ENCODE measurements at places on chromosomes 7 and 10. TPM values are rescaled to one million over a fixed set of nuclear protein-coding genes. Genes with fewer than 3 reads are reported as not detected.

- no peaks in the 10 kb centered on the region for H3K4me1 ChIP-seq
- DNase-seq: no peak
- H3K36me3 ChIP-seq: no peaks in the 10 kb centered on the region
- peaks cover 10% of the 10 kb centered on the region for H3K27me3 ChIP-seq
- no peak overlapping the region for H3K4me3 ChIP-seq
Measured at GRCh38 chr7:138116141-138116540, 39.9 kb downstream of the AKR1D1 start.

DNA sequence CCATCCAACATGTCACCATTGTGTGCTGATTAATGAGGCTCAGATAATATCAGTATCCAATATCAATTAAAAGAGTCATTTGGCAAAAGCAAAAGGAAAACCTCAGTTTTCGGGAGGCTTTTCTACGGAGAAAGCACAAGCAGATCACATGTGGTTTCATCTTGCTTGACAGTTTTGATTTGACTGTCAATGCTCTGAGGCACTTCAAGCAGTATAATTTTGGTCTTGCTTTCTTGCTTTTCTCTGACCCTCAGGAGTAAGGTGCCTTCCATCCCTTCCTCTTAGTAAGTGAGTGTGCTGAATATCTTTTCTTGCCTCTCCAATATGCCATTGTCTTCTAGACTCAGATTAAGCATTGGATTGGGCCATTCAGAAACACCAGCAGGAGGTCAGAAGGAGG, 115.5 kb upstream of the CALCR start:
- no peaks in the 10 kb centered on the region for H3K4me1 ChIP-seq
- no peaks in the 10 kb centered on the region for H3K27me3 ChIP-seq
- DNase-seq: no peak
- H3K27ac ChIP-seq: no peak overlapping the region
- H3K4me3 ChIP-seq: no peak overlapping the region

GRCh38 chr10:77834943-77835668, 91.4 kb downstream of the DLG5 start:
- H3K4me1 ChIP-seq: peaks cover 17% of the 10 kb centered on the region
- no peaks in the 10 kb centered on the region for H3K27me3 ChIP-seq

GRCh38 chr7:16399265-16399831, 22.0 kb downstream of the CRPPA start:
- no peak overlapping the region for H3K4me3 ChIP-seq
- H3K27ac ChIP-seq: no peak overlapping the region
- peaks cover 7% of the 10 kb centered on the region for H3K36me3 ChIP-seq
- no peaks in the 10 kb centered on the region for H3K27me3 ChIP-seq
- no peaks in the 10 kb centered on the region for H3K4me1 ChIP-seq

GRCh38 chr10:60430017-60430416, 40.3 kb upstream of the ANK3 start:
- DNase-seq: no peak
- no peak overlapping the region for H3K27ac ChIP-seq
- no peaks in the 10 kb centered on the region for H3K27me3 ChIP-seq
- H3K36me3 ChIP-seq: peaks cover 3% of the 10 kb centered on the region
- peaks cover 13% of the 10 kb centered on the region for H3K4me1 ChIP-seq

GRCh38 chr10:62926407-62926806, 110.2 kb upstream of the EGR2 start:
- no peak overlapping the region for H3K27ac ChIP-seq
- no peaks in the 10 kb centered on the region for H3K4me1 ChIP-seq
- H3K27me3 ChIP-seq: peaks cover 13% of the 10 kb centered on the region
- no peak for DNase-seq
- no peak overlapping the region for H3K4me3 ChIP-seq
- H3K36me3 ChIP-seq: no peaks in the 10 kb centered on the region

- no peak overlapping the region for H3K27ac ChIP-seq
- DNase-seq: no peak
- no peaks in the 10 kb centered on the region for H3K36me3 ChIP-seq
Measured at GRCh38 chr7:90266808-90267207, 21.8 kb downstream of the CFAP69 start.

DNA sequence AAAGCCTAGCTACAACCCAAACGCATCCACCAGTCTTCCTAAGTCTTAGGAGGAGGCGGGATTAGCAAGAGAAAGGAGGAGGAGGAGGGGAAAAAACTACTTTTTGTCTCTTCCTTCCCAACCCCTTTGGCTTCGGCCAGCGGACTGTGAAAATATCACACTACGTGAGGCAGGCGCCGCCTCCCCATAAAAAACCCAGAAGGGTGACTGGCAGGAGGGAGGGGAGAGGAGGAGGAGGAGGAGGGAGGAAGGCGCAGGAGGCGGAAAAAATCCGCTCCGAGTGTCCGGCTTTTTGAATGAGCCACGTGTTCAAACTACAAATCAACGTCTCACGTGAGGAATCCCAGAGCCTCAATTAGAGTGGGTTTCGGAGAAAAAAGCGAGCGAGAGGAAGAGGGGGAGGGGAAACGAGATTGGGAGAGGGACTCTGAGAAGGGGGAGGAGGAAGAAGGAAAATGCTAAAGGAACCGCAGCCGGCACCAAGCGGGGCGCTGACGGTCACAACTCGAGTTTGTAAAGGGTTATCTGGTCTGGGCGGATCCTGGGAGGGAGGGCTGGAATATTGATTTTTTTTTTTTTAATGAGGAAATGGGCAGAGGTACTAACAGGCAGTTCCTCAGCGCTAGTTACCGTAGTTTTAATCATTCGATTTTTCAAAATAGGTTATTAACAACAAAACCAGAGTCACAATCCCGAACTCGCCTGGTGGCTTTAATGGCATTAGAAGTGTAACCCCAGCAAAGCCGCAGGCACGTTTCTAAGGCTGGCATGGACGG, at the start of gene IGF2BP3:
IGF2BP3 (minus strand) TSS at position 162 of the 776 bp plus-strand sequence. CDS start 381 bp downstream, outside the sequence.
- H3K27ac ChIP-seq: peak within 1 kb of the TSS; percentile 81
- peak; percentile 80 for DNase-seq
- no peaks in the 10 kb centered on the region for H3K36me3 ChIP-seq
- H3K4me3 ChIP-seq: peak within 1 kb of the TSS; percentile 94
- H3K27me3 ChIP-seq: peaks cover 66% of the 10 kb centered on the region

DNA sequence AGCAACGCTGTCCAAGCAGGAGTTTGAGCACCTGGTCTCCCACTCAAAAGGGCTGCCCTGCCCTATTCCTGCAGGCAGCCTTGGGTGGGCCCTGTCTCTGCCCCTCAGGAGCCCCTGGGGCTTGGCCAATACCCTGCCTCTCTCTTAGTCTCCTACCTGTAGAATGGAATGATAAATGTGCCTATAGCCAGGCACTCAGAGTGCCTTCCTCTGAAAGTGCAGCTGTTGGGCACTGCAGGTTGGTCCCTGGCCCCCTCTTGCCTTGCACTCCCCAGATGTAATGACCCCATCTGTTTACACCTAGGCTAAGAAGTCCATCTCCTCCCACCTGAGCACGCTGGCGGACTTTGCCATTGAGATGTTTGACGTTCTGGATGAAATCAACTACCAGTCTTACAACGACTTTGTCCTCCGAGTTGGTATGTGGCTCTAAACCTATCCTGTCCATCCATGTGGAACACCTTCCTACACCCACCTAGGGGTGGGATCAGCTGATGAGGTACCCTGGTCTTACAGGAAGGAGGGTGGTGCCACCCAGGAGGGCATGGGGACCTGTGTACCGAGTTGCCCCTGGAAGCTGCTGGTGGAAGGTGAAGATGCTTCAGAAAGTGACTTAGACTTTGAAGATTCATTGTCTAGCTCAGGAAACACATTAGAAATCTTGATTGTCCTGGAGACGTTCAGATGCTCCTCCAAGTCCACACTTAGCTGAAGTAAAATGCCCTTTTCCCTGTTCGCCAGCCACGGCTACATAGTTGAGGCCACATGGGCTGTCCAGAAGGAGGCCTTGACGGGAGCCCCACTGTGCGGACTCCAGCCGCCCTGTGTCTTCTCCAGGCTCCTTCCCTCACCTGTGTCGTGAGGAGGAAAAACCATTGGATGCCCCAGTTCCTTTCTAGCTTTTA, 134.1 kb downstream of the ADCY1 start:
- H3K4me3 ChIP-seq: no peak overlapping the region
- H3K4me1 ChIP-seq: no peaks in the 10 kb centered on the region
- peaks cover 5% of the 10 kb centered on the region for H3K27me3 ChIP-seq
- no peak overlapping the region for H3K27ac ChIP-seq

DNA sequence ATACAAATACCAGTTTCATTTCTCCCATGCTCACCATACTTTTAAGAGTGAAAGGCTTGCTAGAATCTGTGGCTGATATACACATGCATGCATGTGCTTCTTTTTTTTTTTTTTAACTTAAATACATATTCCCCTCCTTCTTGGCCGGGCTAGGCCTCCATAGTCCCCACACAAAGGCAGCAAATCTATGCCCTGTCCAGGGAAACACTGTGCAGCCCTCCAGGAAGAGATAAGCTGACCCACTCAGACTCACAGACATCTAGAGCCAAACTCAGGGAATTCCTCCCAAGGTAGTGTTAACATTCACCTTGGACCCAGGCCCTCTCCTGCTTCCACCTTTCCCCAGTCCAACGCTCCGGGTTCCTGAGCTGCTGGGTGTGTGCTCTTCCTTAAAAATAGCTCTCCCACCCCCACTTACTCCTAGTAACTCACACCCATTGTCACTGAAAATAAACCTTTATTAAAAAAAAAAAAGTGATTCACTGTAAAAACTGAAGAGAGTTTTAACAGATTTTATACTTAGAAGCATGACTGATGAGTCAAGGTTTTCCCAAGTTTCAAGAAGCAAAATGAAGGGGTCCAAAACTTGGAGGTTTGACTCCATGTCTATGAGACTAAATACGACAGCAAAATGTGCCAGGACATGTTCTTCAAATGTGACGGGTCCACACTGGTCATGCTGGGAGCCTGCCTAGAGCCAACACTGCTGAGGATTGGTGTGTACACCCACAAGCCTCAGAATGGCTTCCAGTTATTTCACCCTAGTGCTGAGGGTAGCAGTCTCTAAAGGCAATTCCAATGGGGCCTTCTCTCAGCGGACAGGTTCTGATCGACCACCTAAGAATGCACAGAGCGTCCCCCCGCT, 159.5 kb downstream of the GLI3 start:
- H3K27ac ChIP-seq: no peak overlapping the region
- H3K4me3 ChIP-seq: no peak overlapping the region
- DNase-seq: no peak

- peaks cover 17% of the 10 kb centered on the region for H3K4me1 ChIP-seq
- no peaks in the 10 kb centered on the region for H3K36me3 ChIP-seq
- H3K27ac ChIP-seq: peak overlapping the region; percentile 41
Measured at GRCh38 chr10:86536294-86536861, 14.8 kb upstream of the WAPL start.

- DNase-seq: no peak
- peaks cover 17% of the 10 kb centered on the region for H3K27me3 ChIP-seq
- no peaks in the 10 kb centered on the region for H3K4me1 ChIP-seq
- no peak overlapping the region for H3K4me3 ChIP-seq
- H3K27ac ChIP-seq: no peak overlapping the region
Measured at GRCh38 chr10:8513155-8514147, 459.0 kb downstream of the GATA3 start.

COL28A1 gene
- not detected for total RNA-seq

- H3K27me3 ChIP-seq: peaks cover 14% of the 10 kb centered on the region
- H3K4me1 ChIP-seq: no peaks in the 10 kb centered on the region
Measured at GRCh38 chr10:29319205-29319781, 30.4 kb downstream of the LYZL1 start.

DNA sequence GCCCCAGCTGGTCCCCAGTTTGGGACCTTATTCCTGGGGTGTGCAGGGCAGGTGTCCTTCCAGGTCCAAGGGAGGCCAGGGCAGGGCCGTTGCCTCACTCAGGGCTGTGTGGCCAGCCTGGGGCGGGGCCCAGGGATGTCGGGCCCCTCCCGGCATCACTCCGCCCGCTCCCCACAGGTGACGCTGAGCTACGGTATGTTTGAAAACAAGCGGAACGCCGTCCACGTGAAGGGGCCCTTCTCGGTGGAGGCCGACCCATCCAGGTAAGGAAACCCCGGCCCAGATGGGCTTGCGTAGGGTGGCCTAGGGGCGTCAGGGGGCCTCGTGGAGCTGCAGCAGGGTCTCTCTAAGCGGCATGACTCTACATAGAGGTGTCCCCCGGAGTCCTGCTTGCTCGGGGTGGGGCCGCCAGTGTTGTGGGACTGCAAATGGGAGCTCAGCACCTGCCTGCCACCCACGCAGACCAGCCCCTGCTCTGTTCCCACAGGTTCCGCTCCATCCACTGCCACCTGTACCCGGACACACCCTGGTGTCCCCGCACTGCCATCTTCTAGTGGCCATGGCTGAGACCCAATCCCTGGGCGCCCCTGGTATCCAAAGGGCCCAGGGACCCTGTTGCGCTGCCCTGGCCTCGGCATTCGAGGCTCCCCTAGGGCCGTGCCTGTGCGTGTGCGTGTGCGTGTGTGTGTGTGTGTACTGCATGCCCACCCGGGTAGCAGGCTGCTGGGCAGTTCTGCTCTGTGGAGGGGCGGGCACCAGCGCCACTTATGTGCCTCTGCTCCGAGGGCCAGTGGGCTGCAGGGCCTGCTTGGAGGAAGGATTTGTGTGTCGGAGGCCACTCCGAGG, 7.3 kb downstream of the LFNG start:
- H3K27ac ChIP-seq: peak overlapping the region; percentile 81
- no peaks in the 10 kb centered on the region for H3K27me3 ChIP-seq
- no peak overlapping the region for H3K4me3 ChIP-seq
- H3K36me3 ChIP-seq: peaks cover 25% of the 10 kb centered on the region

PRF1 gene
- total RNA-seq: 76.5 TPM

DNA sequence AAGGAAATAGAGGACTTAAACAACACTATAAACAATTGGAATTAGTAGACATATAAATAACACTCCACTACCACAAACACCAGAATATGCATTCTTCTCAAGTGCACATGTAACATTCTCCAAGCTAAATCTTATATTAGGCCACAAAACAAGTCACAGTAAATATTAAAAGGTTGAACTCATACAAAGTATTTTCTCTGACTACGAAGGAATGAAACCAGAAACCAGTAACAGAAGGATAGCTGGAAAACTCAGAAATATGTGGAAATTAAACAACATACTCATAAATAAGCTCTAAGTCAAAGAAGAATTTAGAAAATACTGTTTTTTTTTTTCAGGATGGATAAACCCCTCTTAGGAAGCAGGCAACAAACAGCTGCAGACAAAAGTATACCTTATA, 77.4 kb upstream of the IGFBP3 start:
- no peak for DNase-seq
- H3K4me1 ChIP-seq: no peaks in the 10 kb centered on the region
- no peak overlapping the region for H3K4me3 ChIP-seq
- H3K27ac ChIP-seq: no peak overlapping the region
- H3K36me3 ChIP-seq: no peaks in the 10 kb centered on the region
- H3K27me3 ChIP-seq: no peaks in the 10 kb centered on the region

GATA3 gene
- total RNA-seq: 79.7 TPM

GRCh38 chr10:22713853-22714478, 412 bp downstream of the PIP4K2A start:
- H3K4me1 ChIP-seq: peaks cover 37% of the 10 kb centered on the region
- H3K36me3 ChIP-seq: peaks cover 10% of the 10 kb centered on the region
- no peak for DNase-seq

DNA sequence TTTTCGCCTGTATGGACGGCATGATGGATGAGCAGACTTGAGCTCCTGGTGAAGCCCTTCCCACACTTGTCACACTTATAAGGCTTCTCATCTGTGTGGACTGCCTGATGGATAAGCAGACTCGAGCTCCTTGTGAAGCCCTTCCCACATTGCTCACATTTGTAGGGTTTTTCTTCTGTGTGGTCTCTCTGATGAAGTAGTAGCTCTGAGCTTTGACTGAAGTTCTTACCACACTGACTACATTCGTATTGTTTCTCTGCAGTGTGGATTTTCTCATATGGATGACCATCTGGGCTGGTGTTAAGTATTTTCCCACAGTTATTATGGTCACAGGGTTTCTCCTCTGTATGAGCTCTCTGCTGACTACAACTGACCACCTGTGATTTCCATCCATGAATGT, 17.2 kb downstream of the ZNF239 start:
- no peaks in the 10 kb centered on the region for H3K27me3 ChIP-seq
- no peaks in the 10 kb centered on the region for H3K4me1 ChIP-seq
- H3K27ac ChIP-seq: no peak overlapping the region
- H3K36me3 ChIP-seq: peaks cover 30% of the 10 kb centered on the region

Measured in activated CD4-positive, alpha-beta T cell treated with anti-CD3 and anti-CD28 coated beads, Interleukin-2, amount 10 ng/mL, durations not matched to agents 24 days and 14 days (primary cell).